ENCODE measurements at places on chromosomes 2 and 18.

DNA sequence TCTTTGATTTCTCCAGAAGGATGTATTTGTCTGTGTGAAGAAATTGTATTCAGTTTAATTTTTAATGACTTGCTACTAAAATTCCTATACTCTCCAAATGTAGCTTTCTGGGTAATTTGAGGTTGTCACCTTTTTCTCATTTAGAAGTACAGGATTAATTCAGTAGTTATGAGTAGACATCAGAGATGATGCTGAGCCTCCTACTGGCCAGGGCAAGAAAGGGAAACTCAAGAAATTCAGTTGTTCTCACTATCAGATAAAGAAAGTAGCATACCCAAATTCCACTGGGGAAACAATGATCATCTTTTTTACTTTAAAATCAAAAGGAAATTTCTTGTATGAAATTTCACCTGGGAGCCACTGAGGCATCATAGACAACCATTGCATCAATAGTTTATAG lies 199.4 kb downstream of the SATB2 start:
- no peak for DNase-seq

DNA sequence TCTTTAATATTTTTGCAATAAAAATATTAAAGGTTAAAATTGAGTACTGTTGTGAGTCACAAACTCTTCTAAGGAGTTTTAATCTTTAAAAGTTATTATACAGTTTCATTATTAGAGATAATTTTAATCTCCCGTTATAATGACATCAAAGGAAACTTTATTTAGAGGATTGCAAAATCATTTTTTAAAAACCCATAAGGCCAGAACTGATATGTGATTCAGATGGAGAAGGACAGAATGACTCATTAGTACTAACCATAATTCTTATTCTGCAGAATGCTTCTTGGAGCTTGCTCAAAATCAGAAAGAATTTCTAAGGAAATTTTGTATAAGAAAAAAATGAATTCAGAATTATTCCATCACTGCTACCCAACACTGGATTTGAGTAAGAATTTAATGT lies 12.5 kb upstream of the HNRNPLL start:
- no peak for DNase-seq

DNA sequence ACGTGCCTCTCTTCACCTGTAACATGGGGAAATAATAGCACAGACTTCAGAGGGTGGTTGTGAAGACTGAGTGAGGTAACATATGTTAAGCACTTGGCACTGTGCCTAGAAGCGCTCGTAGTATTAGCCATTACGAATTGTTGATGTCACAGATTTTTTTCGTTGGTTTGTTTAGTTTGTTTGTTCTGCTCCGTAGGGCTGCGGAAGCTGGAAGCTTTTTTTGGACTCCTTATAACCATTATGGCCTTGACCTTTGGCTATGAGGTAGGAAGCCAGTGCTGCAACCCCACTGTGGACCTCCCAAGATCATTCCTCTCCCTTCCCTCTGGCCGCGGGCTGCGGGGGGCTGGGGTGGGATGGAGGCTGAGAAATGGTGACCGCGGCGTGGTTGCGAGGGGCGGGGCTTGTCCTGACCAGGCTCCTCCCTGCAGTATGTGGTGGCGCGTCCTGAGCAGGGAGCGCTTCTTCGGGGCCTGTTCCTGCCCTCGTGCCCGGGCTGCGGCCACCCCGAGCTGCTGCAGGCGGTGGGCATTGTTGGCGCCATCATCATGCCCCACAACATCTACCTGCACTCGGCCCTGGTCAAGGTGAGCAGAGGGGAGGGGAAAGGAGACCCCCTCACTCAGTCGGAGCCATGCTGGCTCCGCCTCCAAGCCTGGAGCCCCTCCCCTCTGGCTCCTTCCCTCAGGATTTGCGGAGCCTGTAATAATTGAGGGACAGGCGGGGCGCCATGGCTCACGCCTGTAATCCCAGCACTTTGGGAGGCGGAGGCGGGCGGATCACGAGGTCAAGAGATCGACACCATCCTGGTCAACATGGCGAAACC lies 5.5 kb downstream of the SLC11A1 start:
- no peak for DNase-seq

DNA sequence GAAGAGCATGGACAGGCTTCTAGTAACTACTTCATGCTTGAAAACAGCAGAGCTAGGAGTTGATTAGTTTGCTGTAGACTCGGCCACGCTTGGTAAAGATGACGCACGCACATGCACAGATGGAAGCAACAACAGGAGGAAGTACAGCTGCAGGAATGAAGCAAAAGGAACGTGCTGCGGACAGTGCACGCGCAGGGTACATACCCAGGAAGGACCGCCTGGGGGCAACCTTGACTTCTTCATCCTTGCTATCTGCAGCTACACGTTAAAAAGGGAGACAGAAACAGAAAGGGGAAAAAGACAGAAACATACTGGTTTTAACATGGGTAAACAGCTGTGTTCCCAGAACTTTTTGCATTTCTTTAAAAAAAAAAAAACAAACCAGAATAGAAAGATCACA lies 17.7 kb downstream of the SLC66A2 start:
- no peak for DNase-seq

- no peak for DNase-seq
These were observed 42.5 kb upstream of the YPEL5 start for GRCh38 chr2:30104307-30104706.

- DNase-seq = no peak
These were observed 56.9 kb downstream of the SMAD7 start for GRCh38 chr18:48893608-48894600.

GRCh38 chr2:96556441-96557330 lies 20.1 kb downstream of the ARID5A start:
- no peak for DNase-seq

DNA sequence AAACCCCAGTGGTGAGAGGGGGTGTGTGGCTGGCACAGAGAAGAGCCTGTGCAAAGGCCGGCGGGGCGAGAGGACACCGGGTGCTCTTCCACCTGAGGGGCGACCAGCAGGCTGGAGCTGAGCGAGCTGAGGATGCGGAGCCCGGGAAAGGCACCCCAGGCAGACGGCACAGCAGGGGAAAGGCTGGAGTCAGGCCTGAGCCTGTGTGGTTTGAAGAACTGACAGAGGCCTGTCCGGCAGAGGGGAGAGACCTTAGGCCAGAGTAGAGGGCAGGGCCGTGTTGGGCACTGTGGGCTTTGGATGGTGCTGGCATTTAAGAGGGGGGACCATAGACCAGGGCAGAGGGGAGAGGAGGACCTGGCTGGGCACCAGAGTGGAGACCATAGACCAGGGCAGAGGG lies 149.8 kb downstream of the RTP5 start:
- DNase-seq = no peak

DNA sequence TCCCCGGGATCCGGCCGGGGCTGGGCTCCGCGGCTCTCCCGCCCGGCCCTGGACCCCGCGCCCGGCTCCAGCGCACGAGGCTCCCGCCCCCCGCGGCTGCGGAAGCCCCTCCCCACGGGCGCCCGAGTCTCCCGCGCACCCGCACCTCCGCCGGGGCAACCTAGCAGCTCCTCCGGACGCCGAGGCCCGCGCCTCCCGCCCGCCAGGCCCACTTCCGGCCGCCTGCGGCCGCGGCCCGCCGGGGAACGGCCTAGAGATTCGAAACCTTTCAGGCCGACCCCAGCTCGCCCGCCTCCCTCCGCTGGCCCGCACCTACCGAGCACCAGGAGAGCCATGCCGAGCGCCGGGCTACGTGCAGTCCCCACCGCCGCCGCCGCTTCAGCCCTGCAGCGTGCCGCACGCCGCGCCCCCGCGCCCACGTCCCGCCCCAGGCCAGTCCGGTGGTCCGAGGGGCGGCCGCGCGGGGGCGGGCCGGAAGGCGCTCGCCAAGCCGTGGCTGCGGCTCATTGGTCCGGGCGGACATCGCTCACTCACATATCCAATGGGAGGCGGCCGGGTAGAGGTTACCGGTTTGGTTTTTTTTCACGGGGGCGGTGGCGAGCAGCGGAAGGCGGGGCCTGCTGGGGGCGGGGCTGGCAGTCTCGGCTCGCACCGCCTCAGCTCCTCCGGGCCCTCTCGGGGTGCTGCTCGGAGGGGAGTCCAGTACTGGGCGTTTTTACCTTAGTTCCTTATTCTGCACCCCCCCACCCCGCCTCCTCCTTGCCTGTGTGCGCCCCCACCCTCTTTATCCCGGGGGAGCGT lies at the start of gene PDIA6:
PDIA6 (minus strand) TSS at position 424 of the 801 bp plus-strand sequence; CDS start at position 335, 89 bp downstream.
- peak; percentile 93 for DNase-seq
